ENCODE measurements at places on chromosomes 7 and 10.
A peak's percentile ranks its signal among the peaks of the same experiment; 100 is the strongest.

DNA sequence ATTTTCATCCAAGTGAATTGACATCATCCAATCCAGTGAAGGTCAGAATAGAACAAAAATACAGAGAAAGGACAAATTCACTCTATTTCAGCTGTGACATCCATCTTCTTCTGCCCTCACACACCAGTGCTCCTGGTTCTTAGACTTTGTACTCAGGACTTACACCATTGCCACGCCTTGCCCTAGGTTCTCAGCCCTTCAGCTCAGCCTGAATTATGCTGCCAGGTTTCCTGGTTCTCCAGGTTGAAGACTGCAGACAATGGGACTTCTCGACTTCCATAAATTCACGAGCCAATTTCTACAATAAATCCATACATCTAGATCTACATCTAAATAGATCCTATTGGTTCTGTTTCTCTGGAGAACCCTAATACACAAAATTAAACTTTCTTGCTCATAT lies 181.2 kb upstream of the KCND2 start:
- DNase-seq = no peak

DNA sequence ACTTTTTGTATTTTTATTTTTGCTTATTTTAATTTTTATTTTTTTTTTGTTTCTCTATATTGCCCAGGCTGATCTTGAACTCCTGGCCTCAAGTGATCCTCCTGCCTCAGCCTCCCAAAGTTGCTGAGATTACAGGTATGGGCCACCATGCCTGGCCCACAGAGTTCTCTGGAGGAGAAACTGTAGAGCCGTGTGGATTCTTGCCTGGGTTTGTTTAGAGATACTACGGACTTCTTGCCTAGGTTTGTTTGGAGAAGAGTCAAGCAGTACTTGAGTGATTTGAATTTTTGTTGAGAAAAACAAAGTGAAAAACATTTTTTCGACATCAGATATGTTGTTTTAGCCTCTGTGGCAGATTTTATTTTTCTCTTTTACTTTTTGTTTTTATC lies 99.0 kb downstream of the CAMK1D start:
- DNase-seq = no peak

GRCh38 chr10:122829454-122829853 lies 16.2 kb downstream of the CUZD1 start:
- DNase-seq = no peak

- DNase-seq = no peak
These were observed 122.9 kb upstream of the KCTD7 start for GRCh38 chr7:66505531-66506451.

- no peak for DNase-seq
These were observed 239.0 kb downstream of the INHBA start for GRCh38 chr7:41463770-41464470.

DNA sequence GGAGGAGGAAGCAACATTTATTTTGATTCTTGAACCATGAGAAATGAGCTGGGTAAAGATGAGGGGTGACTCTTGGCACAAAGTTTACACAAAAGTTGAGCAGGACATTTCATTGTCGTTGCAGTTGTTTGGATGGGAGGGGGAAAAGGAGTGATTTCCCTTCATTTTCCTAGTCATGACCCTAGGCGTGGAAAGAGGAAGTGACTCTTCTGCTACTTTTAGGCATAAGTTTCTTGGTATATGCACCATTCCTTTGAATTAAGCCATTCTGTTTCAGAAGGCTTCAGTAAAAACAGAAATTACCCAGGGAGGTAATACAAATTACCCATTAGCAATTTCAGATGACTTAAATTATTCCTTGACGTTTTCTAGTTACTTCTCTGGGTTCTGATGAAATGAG lies 113.9 kb upstream of the FAM171A1 start:
- no peak for DNase-seq

GRCh38 chr7:78443811-78444210 lies 645.2 kb downstream of the PHTF2 start:
- no peak for DNase-seq

- no peak for DNase-seq
These were observed 56.6 kb downstream of the CLRN3 start for GRCh38 chr10:127836176-127836575.

DNA sequence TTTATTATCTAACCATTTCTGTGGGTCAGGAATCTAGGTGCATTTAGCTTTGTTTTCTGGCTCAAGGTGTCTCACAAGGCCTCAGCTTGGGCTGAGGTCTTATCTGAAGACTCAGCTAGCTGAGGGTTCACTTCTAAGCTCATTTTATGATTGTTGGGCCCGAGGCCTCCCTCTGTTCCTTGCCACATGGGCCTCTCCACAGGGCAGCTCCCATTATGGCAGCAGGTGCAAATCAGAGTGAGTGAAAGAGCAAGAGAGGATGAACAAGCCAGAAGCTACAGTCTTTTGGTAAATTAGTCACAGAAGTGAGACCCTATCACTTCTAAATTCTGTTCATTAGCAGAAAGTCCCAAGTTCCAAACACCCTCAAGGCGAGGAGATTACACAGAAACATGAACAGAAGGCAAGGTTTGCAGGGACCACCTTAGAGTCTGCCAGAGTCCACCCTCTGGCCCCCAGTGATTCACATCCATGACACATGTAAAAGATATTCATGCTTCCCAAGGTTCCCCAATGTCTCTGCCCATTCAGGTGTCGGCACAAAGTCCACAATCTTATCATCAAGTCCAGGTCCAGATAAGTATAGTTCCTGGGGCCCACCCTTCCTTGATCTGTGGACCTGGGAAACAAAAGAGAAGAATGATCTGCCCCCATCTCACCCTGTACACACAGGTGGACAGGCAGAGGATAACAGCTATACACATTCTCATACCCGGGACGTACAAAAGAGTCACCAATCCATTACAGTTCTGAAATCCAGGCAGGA lies 23.7 kb downstream of the FIGNL1 start:
- DNase-seq = no peak

- no peak for DNase-seq
These were observed 157.5 kb downstream of the SLIT1 start for GRCh38 chr10:97028126-97028831.

- no peak for DNase-seq
These were observed 49.6 kb downstream of the CYCS start for GRCh38 chr7:25075459-25075858.

- DNase-seq = no peak
These were observed 27.6 kb downstream of the ERLIN1 start for GRCh38 chr10:100158044-100158805.

DNA sequence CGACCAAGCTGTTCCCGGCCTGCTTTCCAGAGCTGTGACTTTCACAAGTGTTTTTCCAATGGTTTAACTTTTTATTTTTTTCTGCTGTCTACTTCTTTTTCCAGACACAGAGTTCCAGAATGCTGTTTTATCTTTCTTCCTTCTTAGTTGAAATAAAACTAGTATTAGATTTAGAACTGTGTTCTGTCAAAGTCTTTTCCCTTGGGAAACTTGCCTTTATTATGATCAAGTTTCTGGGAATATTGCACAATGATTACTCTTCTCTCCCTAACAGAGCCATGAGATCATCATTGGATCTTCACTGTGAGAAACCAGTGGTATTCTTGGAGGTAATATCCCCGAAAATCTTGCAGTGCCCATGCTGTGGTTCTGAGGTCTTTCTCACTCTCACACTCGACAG lies 104.9 kb upstream of the KCND2 start:
- no peak for DNase-seq

DNA sequence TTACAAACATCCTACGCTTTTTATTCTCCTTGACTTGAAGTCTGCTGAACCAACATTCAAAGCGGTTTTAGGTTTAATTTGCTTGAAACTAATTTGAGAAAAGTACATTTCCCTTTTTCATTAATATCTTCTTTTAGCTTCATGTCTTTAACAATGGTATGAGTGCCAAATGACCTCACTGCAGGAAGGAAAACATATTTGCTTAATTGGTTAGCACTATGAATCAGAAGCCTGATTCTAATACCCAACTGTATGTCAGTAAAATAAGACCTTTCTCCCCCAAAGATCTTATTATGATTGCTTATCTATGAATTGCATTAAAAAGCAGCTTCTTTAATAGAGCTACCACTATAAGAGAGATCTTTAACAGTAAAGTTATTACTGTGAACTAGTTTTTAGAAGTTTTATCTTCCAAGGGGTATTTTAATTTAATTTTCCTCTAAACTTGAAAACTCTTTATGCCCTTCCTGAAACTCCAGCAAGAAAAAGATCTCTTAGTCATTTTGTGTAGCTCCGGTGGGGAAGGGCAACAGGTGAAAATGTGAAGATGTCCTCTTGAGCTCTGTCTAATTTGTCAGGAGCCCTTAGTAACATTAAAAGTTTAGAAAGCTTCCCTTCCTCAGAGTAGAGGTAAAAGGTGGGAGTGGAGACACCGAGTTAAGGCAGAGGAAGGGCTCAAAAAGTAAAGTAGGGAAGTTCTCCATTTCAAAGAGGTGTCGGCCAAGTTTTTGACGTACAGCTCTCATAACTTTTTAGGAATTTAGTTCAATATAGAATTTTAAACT lies 6.1 kb downstream of the COL1A2 start:
- DNase-seq = no peak

GRCh38 chr7:159030490-159031134 lies 114.1 kb downstream of the VIPR2 start:
- no peak for DNase-seq

GRCh38 chr7:157514746-157515145 lies 177.9 kb downstream of the DNAJB6 start:
- no peak for DNase-seq

GRCh38 chr7:8822595-8822994 lies 389.2 kb downstream of the NXPH1 start:
- DNase-seq = no peak

DNA sequence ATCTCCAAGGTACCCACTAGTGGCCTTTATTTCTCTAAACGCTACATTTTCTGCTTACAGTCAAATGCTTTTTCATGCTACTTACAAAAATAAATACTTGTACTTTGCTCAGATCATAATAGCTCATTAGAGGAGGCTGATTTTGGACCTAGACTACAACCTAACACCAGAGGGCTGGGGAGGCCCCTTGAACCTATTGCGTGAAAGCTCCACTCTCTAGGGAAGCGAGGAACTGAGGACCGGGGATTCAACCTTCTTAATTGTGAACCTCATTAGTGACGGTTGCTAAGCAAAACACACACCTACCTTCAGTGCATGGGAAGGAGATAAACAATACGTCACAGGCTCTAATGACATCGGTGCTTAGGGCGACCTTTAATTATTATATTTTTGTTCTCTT lies 92.1 kb downstream of the EBF3 start:
- no peak for DNase-seq

DNA sequence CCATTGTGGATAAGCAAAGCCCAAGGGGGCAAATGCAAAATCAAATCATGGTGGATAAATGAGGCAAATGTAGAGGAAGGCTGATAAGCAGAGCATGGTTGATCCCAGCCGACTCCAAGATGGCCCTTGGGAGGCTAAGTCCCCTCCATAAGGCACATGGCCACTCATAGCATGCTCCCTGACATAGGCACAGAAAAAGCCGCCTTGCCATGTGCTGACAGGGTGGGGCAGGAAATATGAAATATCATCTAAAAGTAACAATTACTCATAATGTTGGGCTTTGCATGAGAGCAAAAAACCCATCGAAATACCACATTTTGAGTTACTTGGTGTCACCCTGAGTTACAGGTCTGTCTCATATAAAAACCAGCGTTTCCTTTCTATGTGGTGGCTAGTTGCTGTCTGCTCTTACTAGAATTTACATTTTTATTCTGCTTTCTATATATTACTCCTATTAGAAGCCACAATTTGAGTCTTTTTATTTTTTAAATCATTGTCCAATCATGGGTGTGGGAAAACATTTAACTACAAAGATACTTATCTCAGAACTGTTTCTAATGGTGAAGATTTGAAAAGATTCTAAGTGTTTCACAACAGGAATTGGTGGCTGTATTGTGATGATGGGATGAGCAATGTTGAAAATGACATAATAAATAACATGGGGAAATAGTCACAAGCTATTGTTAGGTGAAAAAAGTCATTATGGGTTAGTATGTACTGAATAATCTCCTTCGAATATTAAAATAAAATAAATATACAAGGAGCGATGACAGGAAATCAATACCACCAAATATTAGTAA lies 102.7 kb downstream of the CUBN start:
- DNase-seq = peak; percentile 35

DNA sequence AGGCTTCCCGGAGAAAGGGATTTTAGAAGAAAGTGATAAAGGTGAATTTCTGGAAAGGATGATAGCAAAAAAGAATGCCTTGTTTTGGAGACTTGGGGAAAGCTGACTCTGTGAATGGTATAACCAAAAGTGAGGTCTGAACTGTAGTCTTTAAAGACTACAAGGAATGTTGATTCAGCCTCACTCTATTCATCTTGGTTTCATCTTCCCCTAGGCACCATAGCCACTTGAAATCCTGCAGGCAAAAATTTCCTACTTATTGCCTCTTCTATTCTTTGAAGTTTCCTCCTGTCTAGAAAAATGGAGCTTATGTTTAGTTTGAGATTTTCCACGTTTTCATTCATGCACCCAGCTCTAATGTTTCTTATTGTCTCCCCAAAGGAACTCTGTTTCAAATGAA lies 518.0 kb downstream of the AUTS2 start:
- no peak for DNase-seq

DNA sequence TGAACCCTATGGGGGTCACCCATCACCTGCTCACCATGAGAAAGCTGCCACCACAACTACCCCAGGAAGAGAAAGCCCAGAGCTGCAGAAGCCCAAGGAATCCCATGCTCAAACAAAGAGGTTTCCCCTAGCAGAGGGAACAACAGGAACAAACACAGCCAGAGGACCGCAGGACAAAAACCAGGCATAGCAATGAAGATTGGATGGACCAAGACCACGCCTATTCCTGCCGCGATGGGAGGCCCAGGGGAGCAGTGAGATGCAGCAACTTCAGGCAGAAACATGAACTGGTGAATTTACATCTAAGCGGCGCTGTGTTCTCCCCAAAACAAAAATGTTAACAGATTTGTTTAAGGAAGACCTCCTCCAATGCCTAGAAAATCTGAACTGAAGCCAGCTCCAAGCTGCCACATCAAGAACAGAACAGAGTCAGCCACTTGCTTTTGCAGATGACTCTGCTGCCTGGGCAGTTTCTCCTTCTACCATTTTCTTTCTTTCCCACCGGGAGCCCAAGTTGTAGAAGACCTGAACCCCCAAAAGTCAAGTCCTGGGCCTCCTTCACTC lies 134.2 kb upstream of the NEBL start:
- DNase-seq = no peak

- DNase-seq = no peak
These were observed 28.6 kb downstream of the REEP3 start for GRCh38 chr10:63549810-63550209.

All from activated naive CD4-positive, alpha-beta T cell (primary cell).